Heart left ventricle (tissue), 16 donors: ENCODE measurements at places on chromosomes 7 and 10. TPM values are rescaled to one million over a fixed set of nuclear protein-coding genes. Genes with fewer than 3 reads are reported as not detected.

The EIF4EBP2 gene
- 20.6 TPM for polyA plus RNA-seq

The ECHDC3 gene
- 30.2 TPM for polyA plus RNA-seq

The SLF2 gene
- 7.5 TPM for polyA plus RNA-seq

The FAM237B gene
- not detected for polyA plus RNA-seq

The SUGCT gene
- polyA plus RNA-seq = 1.4 TPM

The LLCFC1 gene
- polyA plus RNA-seq = not detected

The BICC1 gene
- 2.1 TPM for polyA plus RNA-seq

The PSPH gene
- polyA plus RNA-seq = 12.1 TPM

The FAM131B gene
- polyA plus RNA-seq = 0.25 TPM

The LIPK gene
- polyA plus RNA-seq = not detected

The CXCL12 gene
- 71.4 TPM for polyA plus RNA-seq

DNA sequence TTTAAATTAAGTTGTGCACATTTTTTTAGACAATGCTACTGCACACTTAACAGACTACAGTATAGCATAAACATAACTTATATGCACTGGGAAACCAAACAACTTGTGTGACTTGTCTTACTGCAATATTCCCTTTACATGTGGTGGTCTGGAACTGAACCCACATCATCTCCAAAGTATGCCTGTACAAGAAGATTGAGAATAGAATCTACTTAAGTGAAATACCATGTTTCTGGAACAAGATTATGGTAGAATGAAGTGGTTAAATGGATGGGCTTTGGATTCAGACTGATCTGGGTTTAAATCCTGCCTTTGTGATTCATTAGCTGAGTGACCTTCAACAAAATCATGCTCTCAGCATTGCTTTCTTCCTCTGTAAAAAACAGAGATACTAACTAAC, 30.7 kb downstream of the CUL2 start:
- DNase-seq = no peak

DNA sequence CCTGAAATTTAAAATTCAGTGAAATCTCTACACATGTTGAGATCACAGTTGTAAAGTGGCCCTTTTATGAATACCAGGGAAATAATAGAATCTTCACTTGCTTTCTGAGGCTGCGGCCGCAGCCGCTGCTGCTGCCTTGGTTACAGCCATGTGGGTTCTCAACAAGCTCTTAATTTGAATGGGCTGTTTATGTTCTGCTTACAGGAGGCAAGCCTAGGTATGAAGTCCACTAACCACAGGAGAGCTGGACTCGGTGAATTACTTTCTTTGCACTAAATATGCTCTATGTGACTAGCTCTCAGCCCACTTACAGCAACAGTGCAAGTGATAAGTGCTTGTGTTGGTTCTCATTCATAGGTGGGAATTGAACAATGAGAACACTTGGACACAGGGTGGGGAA, 410.8 kb downstream of the SFMBT2 start:
- no peak for DNase-seq

DNA sequence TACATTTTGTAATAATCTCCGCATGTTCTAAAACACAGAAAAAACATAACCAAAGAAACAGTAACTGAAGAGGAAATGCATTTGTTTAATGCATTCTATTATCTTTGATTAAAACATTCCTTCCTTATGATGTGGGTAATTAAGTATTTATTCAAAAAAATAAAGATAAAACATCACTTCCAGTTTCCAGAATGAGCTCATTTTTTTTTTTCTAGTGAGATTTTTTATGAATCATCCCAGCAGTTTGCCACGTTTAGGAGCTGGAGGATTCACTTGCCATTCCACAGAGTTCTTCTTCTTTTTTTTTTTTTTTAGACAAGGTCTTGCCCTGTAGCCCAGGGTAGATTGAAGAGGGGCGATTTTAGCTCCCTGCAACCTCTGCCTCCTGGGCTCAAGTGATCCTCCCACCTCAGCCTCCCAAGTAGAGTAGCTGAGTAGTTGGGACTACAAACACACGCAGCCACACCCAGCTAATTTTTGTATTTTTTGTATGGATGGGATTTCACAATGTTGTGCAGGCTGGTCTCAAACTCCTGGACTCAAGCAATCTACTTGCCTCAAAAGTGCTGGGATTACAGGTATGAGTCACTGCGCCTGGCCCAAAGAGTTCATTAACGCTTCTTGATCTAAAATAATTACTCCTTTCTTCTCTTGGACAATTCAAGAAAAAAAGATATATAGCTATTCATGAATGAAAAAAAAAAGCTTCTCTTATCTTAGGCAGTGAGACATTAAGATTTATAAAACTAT, 177.3 kb downstream of the DKK1 start:
- no peak for DNase-seq

GRCh38 chr7:108448584-108449505, 7.4 kb downstream of the NRCAM start:
- DNase-seq = no peak

DNA sequence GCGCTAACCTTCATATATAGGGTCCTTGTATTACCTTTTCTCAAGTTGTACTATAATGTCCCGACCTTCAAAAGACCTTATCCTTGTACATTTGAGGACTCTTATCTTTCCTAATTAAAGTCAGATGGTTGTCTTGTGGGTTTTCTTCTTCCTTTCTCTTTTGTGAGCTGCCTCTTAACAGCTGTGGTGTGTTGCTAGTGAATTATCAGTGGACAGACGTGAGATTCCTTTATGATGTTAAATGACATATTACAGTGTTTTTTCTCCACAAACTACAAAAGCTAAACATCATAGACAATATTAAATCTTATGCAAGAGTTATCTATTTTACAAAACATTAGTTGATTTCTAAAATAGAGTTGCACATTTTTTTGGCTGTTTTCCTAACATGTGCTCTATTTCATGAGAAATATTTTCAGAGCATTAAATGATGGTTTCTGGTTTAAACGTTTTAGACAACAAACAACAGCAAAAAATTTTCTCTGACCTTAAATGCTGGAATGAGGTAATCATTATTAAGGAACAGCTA, 272.2 kb upstream of the NPVF start:
- DNase-seq = no peak

DNA sequence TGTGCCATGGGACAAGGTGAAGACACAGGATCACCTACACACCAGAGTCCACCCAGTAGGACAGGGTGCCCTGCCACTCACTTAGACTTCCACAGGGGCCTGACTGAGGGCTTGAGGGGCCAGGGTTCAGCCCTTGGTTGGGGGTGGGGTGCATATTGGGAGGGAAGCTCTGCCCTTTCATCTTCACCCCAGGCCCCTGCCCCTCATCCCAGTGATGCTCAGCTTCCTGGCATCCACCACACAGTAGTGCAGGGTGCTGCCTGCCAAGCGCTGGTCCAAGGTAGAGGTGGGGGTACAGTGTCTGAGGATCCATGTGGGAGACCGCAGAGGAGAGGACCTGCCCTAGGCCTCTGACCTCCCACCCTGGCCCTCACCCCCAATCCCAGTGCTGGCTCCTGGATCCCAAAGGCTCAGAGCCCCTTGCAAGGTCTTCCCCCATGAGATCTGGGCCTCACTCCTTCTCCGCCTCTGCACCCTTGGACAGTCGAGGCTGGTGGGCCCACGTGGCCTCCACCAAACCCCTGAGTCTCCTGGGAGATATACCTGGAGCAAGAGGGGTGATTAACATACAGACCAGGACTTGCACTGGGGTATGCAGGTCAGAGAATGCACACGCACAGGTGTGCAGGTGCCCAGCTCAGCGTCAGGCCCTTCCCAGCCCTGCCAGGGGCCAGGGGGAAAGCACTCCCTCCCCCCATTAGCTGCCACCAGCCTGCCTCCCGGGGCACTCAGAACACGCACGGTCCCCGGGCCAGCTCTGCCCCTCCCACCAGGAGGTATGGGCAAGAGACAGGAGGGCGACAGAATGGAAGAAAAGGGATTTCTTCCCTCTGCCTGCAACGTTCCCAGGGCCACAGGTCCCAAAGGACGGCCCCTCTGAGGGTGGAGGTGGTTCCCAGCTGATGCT, 8.6 kb upstream of the IRF5 start:
- peak; percentile 15 for DNase-seq

GRCh38 chr10:43237631-43238446, 29.0 kb downstream of the RASGEF1A start:
- DNase-seq = peak; percentile 7

DNA sequence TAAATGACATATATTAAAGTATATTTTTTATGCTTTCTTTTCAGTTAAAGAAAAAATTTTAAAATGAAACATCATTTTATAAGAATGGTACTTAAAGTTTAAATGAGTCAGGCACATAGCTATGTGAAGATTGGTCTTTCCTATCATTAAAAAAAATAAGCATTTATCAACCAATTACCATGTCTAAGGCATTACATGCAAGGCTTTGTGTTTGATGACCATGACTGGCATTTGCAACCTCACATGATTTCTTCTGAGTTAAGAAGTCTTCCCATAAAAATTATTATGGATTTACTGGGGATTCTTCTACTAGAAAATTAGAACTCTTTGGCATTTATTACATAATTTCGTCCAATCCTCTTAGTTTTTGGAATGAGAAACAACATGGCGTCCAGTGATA, 776.1 kb downstream of the MAGI2 start:
- no peak for DNase-seq

DNA sequence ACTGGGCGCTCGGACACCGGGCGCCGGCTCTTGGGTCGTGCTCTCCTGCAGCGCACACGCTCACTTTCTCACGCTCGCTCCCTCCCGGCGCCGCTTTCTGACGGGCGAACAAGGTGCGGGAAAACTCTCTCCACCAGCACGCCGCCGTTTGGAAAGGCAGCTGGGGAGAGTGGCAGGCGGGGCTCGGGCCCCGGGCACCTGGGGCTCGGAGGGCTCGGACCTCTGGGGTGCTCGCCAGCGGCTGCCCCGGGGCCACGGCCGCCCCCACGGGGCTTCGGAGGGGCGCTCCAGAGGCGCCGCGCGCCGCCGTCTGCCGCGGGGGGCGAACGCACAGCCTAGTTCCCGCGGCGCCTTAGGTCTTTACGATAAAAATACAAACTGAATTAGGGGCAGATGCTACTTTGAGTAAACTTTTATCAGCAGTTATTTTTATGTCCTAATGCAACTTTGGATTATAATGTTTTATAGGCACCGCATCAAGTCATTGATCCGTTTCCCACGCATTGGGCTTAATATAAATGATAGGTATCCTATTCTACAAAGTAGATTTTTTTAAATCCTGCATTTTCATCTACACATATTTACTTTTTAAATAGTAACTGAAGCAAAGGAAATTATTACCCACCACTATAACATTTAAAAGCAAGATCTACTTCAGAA, 535 bp upstream of the EPC1 start:
- no peak for DNase-seq

DNA sequence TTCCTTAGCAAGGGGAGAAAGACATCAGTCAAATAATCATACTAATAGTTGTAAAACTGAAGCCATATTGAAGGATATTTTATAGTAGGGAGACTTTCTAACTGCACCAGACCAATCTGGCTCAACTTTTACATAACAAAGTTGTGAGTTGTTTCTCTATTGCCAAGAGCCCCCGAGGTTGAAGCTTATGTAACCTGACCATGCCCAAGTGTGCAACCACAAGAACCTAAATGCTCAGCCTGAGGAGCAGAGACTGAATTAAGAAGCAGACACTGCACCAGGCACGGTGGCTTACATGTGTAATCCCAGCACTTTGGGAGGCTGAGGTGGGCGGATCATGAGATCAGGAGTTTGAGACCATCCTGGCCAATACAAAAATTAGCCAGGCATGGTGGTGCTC, 77.3 kb upstream of the ARMC3 start:
- DNase-seq = no peak

- DNase-seq = no peak
Observed at GRCh38 chr10:70057306-70057705, 4.7 kb downstream of the MACROH2A2 start.

GRCh38 chr7:28419716-28420115, 7.4 kb downstream of the CREB5 start:
- no peak for DNase-seq

DNA sequence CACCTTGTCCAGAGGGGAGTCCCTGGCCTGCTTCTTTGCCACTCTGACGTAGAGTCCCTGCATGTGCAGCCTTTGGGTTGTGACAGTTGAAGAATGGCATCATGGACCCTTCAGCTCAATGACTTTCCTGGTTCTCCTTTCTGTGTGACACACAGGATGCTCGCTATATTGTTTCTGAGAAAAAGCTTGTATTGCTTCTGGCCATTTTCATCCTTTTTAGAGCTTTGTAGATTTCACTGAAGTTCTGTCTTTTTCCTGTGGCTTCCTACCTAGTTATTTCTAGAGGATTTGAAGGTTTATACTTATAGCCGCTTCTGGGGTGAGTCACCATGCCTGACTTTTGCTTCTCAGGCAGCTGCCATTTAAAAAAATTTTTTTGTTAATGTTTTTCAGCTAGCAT, 27.0 kb downstream of the SND1 start:
- no peak for DNase-seq

- no peak for DNase-seq
Observed at GRCh38 chr7:150375662-150376521, 3.2 kb upstream of the ZNF775 start.

DNA sequence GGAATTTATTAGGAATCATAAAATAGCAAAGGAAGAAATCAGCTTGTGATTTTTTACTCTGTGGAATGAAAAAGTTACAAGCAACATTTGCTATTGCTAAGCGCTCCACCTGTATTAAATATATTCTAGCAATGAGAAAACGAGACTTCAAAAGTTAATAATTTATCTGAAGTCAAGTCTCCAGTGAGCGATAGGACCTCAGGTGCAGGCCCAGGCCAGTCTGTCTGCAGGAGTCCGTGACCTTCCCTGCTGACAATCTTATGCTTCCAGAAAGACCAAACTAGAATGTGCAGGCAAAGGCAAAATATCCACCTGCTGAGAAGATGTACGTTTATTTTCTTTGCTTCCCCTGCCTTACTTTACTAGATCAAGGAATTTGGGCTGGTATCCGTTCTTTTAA, 22.7 kb downstream of the MRC1 start:
- DNase-seq = no peak

DNA sequence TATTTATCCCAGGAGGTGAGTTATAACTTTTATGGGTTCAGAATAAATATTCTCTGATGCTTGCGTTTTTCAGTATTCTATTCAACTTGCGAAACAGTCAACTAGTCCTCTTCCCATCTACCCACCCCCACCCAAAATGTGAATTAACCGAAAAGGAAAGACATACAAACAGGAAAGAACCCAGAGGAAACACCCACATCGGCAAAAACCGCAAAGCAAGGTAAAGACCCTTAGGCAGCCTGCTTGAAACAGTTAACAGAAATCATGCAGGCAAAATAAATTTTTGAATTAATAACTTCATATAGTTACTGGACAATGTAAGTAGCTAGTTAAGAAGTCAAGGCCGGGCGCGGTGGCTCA, 5.4 kb downstream of the ZC3HAV1 start:
- DNase-seq = no peak

- no peak for DNase-seq
Observed at GRCh38 chr10:36759141-36759805, 366.1 kb upstream of the ANKRD30A start.

GRCh38 chr7:28573059-28573553, 160.8 kb downstream of the CREB5 start:
- peak; percentile 60 for DNase-seq

DNA sequence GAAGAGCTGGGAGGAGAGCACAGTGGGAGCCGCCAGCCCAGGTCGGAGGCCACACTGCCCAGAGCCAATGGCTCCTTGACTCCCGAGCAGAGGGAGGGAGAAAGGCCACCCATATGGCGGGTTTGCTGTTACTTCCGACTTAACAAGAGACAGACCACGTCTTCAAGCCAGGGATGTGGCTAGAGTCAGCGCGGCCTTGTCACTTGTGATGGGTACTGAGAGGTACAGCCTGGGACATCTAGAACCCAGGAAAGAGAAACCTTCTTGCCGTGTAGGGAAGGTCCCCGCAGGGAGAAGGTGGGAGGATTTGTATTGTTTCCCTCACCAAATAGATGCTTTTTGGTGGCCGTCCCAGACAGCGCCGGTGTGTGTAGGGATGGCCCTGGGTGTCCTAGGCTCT, 127.6 kb downstream of the PAXIP1 start:
- DNase-seq = no peak
